Astrocyte of the spinal cord (primary cell): ENCODE measurements at places on chromosomes 13 and 19.

DNA sequence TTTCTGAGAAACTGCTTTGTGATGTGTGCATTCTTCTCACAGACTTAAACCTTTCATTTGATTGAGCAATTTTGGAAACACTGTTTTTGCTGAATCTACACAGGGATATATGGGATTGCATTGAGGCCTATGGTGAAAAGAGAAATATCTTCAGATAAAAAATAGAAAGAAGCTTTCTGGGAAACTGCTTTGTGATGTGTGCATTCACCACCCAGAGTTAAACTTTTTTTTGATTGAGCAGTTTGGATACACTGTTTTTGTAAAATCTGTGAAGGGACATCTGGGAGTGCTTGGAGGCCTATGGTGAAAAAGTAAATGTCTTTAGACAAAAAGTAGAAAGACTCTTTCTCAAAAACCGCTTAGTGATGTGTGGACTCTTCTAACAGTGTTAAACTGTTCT, 1683.8 kb downstream of the UQCRFS1 start:
- DNase-seq, result no peak

- no peak for DNase-seq
Measured at GRCh38 chr19:2180881-2181632, 17.3 kb downstream of the DOT1L start.

GRCh38 chr13:46339035-46339666, 47.9 kb downstream of the RUBCNL start:
- DNase-seq, result peak; percentile 96

DNA sequence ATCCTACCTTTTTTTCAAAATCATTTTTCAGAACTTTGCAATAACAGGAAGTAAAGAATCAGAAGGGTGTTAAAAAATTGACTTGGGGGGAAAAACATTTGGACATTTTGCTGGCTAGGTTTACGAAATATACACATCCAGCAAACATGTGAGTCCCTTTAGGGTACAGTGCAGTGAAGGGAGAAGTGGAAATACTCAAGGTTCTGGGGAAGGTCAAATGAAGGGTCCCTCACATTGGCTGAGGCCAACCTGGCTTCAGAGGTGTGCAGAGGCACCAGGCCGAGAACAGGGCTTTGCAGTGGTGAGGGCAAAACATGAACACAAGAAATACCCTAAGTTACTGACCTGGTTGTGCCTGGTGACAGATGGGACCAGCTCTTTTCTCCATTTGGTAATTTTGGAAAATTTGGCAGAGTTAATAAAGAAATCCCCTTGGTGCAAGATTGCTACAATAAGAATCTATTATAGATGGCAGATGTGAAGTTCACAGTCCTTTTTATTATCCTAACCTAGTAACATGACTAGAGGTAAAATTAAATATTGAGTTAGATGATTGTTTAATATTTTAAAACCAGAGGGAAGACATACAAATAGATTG, 1.5 kb upstream of the UPF3A start:
- no peak for DNase-seq

- DNase-seq, result peak; percentile 51
Measured at GRCh38 chr13:51230477-51231105, 8.4 kb downstream of the FAM124A start.

- DNase-seq, result no peak
Measured at GRCh38 chr13:66224663-66225062, 1005.5 kb downstream of the PCDH9 start.
